ENCODE measurements at places on chromosomes 12 and 14. TPM values are rescaled to one million over a fixed set of nuclear protein-coding genes. Genes with fewer than 3 reads are reported as not detected.

Gene PRIMA1
- total RNA-seq, result not detected

DNA sequence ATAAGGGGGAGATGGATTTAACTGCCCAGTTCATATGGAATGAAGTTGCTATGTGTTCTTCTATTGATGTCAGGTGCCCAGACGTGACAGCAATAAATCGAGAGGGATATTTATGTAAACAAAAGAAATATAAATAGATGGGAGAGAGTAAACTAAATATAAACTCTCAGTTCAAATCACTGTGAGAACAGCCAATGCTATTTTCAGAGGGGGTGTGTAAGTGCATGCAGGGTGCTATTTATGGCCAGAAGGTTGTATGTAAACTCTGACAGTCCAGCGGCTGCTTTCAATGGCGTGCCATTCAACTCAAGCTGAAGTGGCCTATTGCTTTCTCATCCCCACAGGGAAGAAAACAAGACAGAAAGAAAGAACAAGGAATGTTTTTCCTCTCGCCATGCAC, 127.2 kb downstream of the KCNA5 start:
- DNase-seq, result no peak

DNA sequence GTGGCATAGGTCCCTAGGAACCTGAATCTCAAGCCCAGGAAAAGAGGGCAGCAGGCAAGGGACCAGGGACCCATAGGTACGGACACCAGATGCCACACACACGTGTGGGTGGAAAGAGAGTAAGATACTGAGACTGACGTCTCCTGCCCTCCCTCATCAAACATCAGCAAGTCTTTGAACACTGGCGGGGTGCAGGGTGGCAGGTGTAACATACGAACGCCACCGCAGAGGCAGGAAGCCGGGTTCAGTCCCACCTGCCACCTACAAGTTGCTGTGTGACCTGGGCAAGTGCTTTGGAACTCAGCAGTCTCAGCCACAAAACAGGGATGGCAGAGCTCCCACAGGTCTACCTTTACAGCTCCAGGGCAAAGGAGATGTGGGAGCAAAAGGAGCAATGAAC, 11.1 kb downstream of the ACTN1 start:
- no peak for DNase-seq

- no peak for DNase-seq
Measured at GRCh38 chr12:102527171-102527720, 46.9 kb upstream of the IGF1 start.

GRCh38 chr12:3033539-3033867, 43.7 kb upstream of the TSPAN9 start:
- DNase-seq, result no peak

DNA sequence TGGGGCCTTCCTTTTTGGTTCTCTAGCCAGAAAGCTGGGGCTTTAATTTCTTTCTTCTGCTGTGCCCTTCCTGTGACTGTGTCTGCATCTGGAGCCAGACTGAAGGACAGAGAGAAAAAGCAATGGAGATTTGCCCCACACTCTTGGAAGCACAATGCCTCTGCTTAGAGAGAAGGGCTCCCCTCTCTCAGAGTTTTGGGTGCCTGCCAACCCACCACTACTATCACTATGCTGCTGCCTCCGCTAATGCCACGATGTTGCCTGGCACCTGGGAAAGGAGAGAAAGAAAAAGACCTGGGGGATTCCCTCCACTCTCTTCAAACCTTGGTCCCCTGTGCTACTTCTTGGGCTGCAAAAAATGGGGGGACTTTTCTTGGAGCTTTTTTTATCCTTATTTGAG, 52.6 kb downstream of the TMEM260 start:
- no peak for DNase-seq

GRCh38 chr12:11958221-11959091, 112.3 kb upstream of the BCL2L14 start:
- peak; percentile 82 for DNase-seq

Gene CEP170B
- 28.9 TPM for total RNA-seq

- no peak for DNase-seq
Measured at GRCh38 chr14:23445773-23446172, 10.3 kb upstream of the MYH7 start.

Gene OXA1L
- total RNA-seq, result 109 TPM

Gene SRRM4
- not detected for total RNA-seq

Gene LRR1
- 22.7 TPM for total RNA-seq

Gene DLGAP5
- 58.4 TPM for total RNA-seq
